ENCODE measurements at places on chromosomes 2 and 18.
A peak's percentile ranks its signal among the peaks of the same experiment; 100 is the strongest.

- DNase-seq = no peak
Measured at GRCh38 chr2:66237803-66238379, 197.0 kb upstream of the MEIS1 start.

DNA sequence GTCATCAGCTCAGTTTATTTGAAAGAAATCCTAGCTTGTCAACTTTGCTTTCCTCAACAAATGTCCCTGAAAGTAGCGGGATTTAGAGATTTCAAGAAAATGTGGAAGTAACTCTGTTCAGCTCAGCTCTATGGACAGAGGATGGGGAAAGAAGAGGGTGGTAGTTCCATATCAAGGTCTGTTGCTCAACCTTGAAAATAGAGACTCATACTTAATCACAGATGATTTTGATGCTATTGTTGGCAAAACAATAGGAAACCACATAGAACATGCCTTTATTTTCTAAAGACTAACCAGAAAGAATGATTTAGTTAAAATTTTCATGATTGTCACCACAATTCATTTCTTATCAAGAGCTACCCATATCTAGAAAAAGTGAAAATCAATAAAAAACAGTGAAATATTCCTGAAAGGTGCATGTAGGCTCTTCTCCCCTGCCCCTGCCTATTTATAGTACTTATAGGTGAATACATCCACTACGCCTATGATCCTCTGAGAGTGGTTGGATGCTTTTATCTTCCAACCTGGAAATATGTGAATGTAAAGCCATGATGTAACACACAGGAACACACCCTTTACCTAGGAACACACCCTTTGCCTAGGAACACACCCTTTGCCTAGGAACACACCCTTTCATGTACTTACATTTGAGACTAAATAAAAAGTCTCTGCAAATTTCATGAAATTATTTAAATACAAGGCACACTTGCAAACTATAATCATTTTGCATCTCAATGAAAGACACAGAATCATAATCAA lies 65.8 kb downstream of the ETAA1 start:
- no peak for DNase-seq

GRCh38 chr2:100879296-100879695 lies 59.4 kb downstream of the NPAS2 start:
- no peak for DNase-seq

GRCh38 chr18:26734760-26735159 lies 130.7 kb downstream of the AQP4 start:
- DNase-seq = no peak

DNA sequence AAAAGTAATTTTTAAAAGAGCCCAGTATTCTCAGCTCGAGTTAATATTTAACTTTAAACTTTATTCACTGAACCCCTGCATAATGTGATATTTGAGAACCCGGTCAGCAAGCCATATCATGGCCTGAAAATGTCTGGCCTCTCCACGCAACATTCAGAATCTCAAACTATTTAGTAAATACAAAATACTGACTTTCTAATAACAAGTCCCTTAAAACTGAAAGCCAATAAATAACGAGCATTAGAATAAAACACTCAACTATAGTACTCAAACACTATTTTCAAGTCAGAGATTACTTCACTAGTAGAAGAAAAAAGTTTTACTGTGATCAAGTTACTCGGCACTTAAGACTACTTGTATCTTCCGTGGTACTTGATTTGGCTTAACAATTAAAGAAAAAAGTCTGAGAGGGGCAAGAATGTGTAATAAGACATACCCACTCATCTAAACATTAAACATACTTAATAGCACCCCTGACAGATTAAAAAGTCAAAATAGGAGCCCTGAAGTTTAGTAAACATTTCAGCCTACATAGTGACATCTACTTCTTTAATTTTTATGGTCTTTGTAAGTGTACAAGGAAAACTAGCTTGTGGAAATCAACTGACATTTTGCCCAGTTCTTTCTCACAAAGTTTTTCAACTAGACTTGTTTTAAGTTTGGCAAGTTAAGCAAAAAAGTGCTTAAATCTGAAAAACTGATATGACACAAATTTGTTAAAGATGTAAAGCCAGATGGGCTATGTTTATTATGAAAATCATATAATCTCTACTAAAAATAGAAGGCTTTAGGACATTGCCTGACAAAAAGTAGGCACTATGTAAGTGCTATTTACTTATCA lies 38.2 kb downstream of the RTN4 start:
- no peak for DNase-seq

DNA sequence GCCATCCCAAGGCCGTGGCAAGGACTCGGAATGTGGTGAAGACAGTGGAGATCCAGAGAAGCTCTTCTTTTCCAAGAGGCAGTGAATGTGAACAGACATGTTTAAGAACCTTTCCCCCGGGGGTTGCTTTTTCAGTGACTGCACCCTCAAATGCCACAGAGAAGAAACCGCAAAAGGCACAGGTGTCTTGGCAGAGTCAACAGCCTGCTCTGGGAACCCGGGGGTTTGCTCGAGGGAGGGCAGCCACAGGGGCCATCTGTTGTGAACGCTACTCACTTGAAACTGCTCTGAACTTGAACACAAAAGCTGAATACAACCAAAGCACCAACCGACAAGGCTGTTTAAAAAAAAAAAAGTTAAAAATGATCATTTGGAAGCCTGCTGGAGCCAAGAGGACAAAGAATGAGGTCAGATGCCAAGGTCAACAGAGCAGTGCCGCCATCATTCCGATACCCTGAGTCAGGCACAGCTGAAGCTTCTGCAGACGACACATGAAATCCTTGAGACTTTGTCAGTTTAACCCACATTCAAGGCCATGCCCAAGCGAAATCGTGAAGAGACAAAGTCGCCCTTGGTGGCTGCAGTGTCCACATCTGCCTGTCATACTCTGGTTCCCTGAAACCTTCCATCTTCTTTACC lies 47.4 kb downstream of the PSMG2 start:
- DNase-seq = peak; percentile 8

DNA sequence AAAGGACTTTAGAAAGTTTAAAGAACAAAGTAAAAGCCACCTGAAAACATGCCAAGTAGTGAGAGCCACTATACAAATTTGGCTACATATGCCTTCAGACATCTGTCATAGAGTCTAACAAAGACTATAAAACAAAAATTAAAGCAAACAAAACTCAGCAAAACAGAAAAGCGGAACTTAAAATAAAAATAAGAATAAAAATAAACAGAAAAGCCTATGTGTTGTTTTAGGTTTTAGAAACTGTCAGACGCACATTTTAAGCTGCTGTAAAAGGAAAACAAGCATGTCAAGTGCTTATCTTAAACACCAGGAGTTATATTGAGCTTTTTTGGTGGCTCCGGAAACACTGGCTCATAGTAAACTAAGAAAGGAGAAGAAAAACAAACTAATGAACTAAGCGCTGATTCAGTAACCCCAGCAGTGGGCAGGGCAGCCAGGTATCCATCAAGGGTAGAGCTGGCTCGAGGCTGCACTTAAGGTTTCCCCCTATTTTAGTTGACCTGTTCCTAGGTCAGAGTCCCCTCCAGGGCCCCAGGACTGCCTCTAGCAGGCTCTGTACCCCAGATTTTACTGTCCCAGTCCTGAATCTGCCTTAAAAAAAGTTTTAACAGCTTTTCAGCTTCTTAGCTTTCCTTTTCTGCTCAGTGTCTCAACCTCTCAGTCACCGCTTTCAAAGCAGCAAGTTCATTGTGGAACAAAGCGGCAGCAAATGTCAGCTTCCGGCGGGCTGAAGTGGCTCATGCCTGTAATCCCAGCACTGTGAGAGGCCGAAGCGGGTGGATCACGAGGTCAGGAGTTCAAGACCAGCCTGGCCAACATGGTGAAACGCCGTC lies 15.4 kb upstream of the RMC1 start:
- peak; percentile 49 for DNase-seq

- DNase-seq = no peak
Measured at GRCh38 chr2:57180042-57180567, 866.5 kb upstream of the VRK2 start.

DNA sequence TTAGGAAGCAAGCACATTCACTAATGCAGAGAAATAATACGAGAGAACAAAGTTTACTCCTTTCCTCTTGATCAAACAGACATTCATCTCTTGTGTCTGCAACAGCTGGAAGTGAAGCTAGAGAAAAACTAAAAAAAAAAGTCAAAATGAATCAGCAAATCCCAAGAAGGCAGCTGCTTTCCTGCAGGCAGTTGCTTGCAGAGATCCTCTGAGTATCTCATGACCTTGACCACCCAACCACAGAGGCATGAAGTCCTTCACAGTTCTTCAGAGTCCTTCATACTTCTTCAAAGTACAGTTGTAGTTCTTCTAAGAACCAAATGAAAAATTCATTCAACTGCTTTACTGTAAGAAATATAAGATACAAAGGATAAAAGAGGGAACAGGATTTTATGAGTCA lies 97.2 kb upstream of the ACVR1C start:
- no peak for DNase-seq

- no peak for DNase-seq
Measured at GRCh38 chr2:231590614-231591013, 2.0 kb upstream of the TEX44 start.

DNA sequence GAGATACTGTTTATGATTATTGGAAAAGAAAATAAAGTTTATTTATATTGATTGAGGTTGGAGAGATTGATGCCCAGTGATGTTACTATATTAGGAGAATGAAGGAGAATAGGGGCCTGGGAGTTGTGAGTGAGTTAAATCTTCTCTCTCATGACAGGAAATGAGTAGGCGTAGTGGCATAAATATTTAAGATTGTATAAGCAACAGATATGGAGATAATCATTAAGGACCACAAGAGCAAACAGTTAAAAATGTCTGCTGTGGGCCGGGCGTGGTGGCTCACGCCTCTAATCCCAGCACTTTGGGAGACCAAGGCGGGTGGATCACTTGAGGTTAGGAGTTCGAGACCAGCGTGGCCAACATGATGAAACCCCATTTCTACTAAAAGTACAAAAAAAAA lies 62.7 kb downstream of the PTRHD1 start:
- DNase-seq = no peak

DNA sequence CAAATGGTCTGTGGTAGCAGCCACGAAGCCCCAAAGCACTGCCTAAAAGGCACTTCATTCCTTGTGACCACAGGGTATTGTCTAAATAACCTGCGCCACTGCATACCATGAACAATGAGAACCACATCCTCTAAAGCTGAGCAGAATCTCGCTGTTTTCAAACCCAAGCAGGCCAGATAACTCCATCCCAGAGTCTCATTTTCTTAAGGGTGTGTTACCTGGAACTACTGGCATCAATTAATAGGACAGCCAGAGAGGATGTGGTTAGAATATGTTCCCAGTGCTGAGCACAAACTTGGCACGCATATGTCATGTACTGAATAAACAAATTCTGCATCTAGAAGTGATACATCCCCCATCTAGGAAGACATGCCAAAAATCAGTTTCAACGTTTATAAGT lies 13.0 kb downstream of the VPS4B start:
- peak; percentile 15 for DNase-seq

- DNase-seq = no peak
Measured at GRCh38 chr2:128362176-128362888, 43.7 kb upstream of the HS6ST1 start.

DNA sequence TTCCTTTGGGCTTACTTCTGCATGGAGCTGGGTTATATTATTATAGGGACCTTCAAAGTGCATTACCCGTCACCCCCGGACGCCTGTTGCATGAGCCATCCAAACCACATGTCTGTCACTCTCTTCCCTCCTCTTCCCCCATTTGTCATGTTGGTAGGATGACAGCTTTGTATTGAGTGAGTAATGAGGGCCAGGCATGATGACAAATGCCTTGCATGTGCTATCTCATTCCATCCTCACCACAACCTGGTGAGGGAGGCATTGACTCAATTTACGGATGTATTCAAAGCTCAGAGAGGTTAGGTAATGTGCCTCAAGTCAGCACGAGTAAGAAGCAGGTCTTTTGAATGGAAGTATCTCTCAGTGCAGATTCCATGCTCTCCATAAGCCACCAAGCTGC lies 510.5 kb upstream of the TNP1 start:
- no peak for DNase-seq

DNA sequence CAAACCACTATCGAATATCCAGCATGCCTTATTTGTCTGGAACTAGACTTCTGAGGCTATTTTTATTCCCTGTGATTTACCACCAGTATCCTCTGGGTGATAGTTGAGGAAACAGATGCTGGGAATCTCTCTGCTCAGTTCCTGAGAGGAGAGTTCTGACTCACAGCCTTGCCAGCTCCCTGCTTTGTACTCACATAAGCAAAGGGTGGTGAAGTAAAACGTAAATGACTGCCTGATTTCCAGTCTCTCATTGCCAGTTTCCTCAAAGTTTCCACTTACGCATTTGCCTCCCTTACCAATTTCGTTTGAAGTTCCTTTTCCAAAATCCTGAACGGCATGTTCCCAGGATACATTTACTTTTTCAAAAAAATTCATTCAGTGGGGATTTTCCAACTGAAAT lies 69.2 kb upstream of the HNRNPA3 start:
- no peak for DNase-seq

DNA sequence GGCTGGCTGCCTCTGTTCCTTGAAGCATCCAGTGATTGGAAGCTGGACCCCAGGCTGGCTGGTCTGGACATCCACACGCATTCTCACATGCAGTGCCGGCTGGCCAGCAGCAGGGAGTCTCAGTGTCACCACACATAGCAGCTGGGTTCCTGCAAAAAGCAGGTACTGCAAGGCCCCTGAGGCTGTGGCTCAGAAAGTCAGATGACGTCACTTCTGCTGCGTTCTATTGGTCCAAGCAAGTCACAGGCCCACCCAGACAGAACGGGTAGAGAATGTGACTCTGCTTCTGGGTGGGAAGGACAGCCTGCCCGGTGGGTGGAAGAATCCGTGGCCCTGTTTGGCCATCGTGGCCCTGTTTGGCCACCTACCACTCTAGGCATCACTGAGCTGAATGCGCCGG lies 51.3 kb upstream of the SPP2 start:
- DNase-seq = no peak

DNA sequence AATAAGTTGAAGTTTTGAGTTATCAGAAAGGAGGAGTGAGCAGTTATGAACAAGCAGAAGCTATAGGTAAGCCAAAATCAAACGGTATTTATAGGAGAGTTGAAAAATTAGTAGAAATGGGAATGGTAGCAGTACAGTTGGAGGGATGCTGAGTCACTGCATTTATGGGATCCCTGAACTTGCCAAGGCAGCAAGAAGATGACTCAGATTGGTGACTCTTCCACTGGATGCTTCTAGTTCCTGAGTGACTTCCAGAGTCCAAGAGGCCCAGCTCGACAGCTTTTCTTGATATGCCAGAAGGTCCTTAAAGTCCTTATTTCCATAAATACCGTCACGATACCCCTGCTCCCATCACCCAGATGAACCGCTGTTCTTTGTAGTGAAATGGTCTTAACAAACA lies 31.1 kb upstream of the ACTR3 start:
- no peak for DNase-seq

DNA sequence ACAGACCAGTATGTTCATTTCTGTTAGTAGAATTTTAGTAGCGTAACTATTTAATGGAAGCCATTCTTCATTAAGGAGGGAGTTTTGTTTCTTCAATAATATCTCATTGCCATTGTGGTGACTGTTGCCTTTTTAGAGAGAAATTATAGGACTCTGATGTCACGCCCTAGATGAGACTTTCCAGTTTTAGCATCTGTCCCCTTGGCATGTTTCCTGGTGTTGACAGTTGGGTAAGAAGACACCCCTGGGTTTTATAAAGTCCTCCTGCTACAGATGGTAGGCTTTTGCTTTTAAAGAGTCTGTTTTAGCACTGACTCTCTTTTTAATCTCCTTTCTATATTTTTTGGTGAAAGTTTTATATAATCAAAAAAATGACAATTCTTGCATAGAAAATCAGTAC lies 41.9 kb downstream of the KCNJ3 start:
- no peak for DNase-seq

Measured in CD4-positive, alpha-beta T cell treated with Interleukin-10 for 1 hour (primary cell).